Liver (tissue), 10 donors: ENCODE measurements at places on chromosomes 3 and 15. TPM values are rescaled to one million over a fixed set of nuclear protein-coding genes. Genes with fewer than 3 reads are reported as not detected.

- DNase-seq, result no peak
Observed at GRCh38 chr3:195448205-195448875, 5.5 kb upstream of the ACAP2 start.

DNA sequence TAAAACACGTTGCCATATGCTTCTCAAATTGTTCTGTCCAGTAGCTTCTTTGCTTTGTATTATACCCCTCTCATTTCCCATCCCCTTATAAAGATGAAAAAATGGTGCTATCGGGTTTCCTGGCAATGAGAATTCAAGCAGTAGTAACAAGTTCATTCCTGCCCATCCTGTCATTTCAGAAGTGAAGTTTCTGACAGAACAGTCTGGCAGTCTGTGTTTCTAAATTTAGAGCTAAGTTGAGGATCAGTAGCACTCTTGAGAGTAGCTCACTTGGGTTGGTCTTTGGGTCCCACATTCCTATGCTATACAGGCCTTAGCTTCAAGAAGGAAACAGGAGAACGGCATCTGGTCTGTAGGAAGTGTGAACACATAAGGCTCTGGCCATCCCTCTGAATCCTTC, 134.6 kb downstream of the GHSR start:
- DNase-seq, result no peak

DNA sequence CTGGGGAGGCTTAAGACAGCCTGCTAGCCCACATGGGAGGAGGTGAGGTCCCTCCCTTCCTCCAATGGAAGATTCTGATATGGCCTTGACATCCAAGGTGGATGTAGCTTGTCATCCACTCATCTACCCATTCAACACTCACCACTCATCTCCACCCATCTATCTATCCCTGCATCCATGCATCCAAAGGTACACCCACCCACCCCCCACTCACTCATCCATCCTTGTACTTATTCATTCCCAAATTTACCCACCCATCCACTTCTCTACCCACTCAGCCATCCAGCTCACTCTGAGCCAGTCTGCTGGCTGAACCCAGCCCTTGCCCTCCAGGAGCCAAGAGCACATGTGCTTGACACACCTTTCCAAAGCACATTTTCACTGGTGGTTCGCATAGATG, 189.7 kb downstream of the TLE3 start:
- DNase-seq, result no peak

DNA sequence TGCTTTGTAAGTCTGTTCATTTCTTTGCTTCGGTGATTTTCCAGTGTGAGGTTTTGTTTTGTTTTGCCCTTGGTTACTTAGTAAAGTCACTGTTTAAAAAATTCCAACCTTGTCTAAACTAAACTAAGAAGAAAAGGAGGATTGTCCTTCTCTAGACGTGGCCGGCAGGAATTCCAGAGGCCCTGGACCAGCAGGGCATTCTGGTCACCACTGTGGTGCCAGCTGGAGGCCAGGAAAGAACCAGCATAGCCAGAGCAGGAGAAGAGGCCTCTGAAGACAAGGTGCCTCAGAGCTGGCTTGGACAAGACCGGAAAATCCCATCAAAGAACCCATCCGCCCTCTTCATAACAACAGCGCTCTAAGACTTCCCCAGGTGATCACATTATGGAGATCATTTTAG, 8.2 kb downstream of the PLOD2 start:
- no peak for DNase-seq

GRCh38 chr3:35680866-35681650, 41.7 kb downstream of the ARPP21 start:
- DNase-seq, result no peak

DNA sequence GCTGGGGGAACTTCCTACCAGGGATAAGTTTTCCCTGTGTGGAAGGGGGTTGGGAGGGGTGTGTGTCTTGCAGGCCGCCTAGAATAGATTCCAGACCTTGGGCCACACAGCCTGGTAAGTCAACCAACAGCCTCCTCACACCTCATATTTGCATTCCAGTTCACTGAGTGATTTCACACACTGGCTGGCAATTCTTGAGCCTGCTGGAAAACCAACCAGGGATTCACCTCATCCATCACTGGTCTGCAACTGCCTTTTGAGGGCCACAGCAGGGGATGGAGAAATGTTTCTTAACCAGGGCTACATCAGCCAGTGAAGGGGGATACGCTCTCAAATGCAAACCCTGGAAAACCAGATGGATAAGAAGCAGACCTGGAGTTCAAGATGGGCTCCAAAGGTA, 2.0 kb downstream of the FSTL1 start:
- DNase-seq, result no peak

GRCh38 chr3:150556792-150557191, 10.2 kb downstream of the EIF2A start:
- no peak for DNase-seq

GOLGA8Q gene
- 2.7 TPM for total RNA-seq

DUOX1 gene
- total RNA-seq, result 0.08 TPM

ONECUT1 gene
- 14.1 TPM for total RNA-seq

RGMA gene
- total RNA-seq, result 0.33 TPM

TEX55 gene
- total RNA-seq, result not detected
